ENCODE measurements at places on chromosomes 11 and 22. TPM values are rescaled to one million over a fixed set of nuclear protein-coding genes. Genes with fewer than 3 reads are reported as not detected.

The PARVG gene
- not detected for total RNA-seq

The GAS2L1 gene
- total RNA-seq = 18.2 TPM

The POU2AF2 gene
- total RNA-seq = not detected

The LRRC4C gene
- total RNA-seq = not detected

The ROBO3 gene
- total RNA-seq = 3.0 TPM

The LPXN gene
- 3.5 TPM for total RNA-seq

The APOBEC3A gene
- not detected for total RNA-seq

The HBG1 gene
- total RNA-seq = not detected

The MRGPRX4 gene
- total RNA-seq = not detected

The ASCL2 gene
- total RNA-seq = not detected

The TREH gene
- total RNA-seq = not detected

The SCO2 gene
- 5.1 TPM for total RNA-seq

The PDGFD gene
- 8.5 TPM for total RNA-seq

The CSF2RB gene
- not detected for total RNA-seq

The SAA4 gene
- total RNA-seq = not detected

The SYCE3 gene
- 0.58 TPM for total RNA-seq

The SLC25A1 gene
- 47.6 TPM for total RNA-seq

The H19 gene
- total RNA-seq = 6.6 TPM

The SOX10 gene
- total RNA-seq = not detected

The GP1BB gene
- total RNA-seq = 1.3 TPM

The PRG3 gene
- not detected for total RNA-seq

The EFCAB6 gene
- total RNA-seq = 0.70 TPM

The SLC22A8 gene
- total RNA-seq = not detected

The SMTNL1 gene
- total RNA-seq = not detected

The TENM4 gene
- 0.01 TPM for total RNA-seq

The KRTAP5-8 gene
- total RNA-seq = not detected

The OR52K2 gene
- total RNA-seq = not detected

The IL17REL gene
- not detected for total RNA-seq

The MS4A7 gene
- total RNA-seq = not detected

The PHOX2A gene
- total RNA-seq = not detected

The RNF121 gene
- total RNA-seq = 52.5 TPM

The MCHR1 gene
- total RNA-seq = not detected

Data from A549 treated with RU486 at 1 μM for 4 hours (cell line).